ENCODE measurements at places on chromosomes 12 and 14. TPM values are rescaled to one million over a fixed set of nuclear protein-coding genes. Genes with fewer than 3 reads are reported as not detected.

TAS2R31 gene
- 0.39 TPM for total RNA-seq

EPYC gene
- total RNA-seq: not detected

LIN7A gene
- total RNA-seq: not detected

MRPS35 gene
- 78.6 TPM for total RNA-seq

TMEM229B gene
- 3.0 TPM for total RNA-seq

PAX9 gene
- total RNA-seq: 0.04 TPM

GLT1D1 gene
- total RNA-seq: not detected

HOXC12 gene
- total RNA-seq: 0.31 TPM

SYT1 gene
- total RNA-seq: 1.9 TPM
